Left renal cortex interstitium (tissue), 4 donors: ENCODE measurements at places on chromosomes 7 and 10. TPM values are rescaled to one million over a fixed set of nuclear protein-coding genes. Genes with fewer than 3 reads are reported as not detected.

- DNase-seq = no peak
Measured at GRCh38 chr7:234051-234707, 41.8 kb downstream of the FAM20C start.

DNA sequence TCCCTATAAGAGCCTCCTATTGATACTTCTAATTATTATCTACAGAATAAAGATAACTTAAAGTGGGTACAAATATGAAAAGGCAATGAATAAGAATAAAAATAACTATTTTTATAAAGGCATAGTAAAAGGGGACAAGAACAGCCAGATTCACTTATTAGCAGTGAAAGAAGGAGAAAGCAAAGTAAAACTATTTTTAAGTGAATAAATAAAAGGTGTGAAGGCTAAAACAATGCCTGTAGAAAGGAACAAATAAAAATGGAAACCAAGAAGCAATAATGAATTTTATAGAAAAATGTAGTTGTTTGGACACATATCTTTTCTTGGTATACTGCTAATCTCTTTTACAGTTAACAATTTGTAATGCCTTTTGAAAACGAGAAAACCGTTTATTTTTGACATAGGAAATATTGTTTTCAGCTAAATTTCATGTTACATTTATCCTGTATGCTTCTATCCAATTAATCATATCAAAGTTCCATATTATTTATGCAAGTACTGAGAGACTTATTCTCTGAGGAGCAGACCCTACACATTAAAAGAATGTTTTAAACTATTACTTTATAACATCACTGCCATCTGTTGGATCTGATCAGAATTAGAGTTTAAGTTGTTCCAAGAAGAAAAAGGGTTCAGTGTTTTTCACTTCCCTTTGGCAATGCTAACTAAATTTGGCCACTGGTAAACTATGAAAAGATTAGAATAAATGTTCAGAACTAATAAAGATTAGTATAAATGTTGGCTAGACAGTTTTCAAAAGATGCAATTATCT lies 59.1 kb downstream of the ARMC3 start:
- DNase-seq = no peak

The ZNF804B gene
- 0.23 TPM for polyA plus RNA-seq

DNA sequence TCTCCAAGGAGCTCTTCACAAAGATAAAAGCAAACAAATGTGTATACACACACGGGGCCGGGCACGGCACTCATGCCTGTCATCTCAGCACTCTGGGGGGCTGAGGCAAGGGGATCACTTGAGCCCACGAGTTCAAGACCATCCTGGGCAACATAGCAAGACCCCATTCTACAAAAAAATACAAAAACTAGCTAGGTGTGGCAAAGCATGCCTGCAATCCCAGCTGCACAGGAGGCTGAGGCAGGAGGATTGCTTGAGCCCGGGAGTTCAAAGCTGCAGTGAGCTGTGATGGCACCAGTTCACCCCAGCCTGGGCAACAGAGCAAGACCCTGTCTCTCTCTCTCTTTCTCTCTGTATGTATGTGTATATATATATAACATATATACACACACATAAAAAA lies 22.3 kb downstream of the TTYH3 start:
- no peak for DNase-seq

GRCh38 chr7:159141167-159141566 lies 3.5 kb downstream of the VIPR2 start:
- no peak for DNase-seq

GRCh38 chr10:70087616-70088307 lies 35.1 kb downstream of the MACROH2A2 start:
- DNase-seq = no peak

- DNase-seq = no peak
Measured at GRCh38 chr7:121936951-121937623, 64.1 kb downstream of the PTPRZ1 start.

DNA sequence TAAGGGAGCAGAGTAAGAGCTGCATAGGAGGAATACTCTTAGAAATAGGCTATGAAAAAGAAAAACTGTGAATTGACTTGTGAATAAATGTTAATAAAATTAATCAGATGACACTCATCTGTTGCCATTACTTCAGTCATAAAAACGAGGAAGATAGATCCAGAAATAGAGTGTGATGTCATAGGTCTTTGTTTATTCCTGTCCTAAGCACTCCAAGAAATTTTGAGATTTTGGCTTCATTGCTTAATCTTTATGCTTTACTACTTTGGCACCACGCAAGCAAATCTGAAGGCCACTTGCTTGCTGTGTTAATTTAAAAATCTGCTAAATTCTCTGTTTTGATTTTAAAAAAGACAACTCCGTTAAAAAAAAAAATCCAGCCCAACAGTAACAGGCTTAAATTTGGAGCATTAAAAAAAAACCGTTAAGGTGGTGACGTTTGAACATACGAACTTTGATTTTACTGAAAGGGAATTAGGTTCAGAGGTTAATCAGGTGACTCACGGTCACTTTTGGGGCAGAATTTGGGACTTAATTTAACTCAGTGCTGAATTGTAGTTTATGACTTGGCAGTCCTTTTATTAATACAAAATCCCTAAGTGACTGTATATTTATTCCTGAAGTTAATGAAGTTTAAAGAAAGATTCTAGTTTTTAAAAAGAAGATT lies 3.4 kb downstream of the IFRD1 start:
- DNase-seq = no peak

- DNase-seq = no peak
Measured at GRCh38 chr7:15862016-15862780, 175.7 kb upstream of the MEOX2 start.

The OR9A4 gene
- not detected for polyA plus RNA-seq

GRCh38 chr7:155378959-155379871 lies 78.7 kb upstream of the EN2 start:
- no peak for DNase-seq

- no peak for DNase-seq
Measured at GRCh38 chr10:84156768-84157167, 16.8 kb upstream of the GPR15LG start.

DNA sequence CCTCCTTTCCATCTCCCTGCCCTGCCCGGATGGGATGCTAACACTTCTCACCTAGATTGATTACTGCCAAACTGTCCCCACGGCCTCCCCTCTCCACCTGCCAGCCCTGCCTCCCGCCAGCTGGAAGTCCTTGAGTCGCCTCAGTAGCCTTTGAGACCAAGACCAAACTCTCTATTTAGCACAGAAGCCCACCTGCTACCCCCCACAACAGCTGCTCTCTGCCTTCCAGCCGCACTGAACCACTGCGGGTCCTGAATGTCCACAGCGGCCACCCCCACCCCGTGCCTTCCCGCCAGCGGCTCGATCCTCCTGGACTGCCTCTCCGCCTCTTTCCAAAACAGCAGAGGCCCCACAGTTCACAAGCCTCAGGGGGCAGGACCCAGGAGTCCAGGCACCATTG lies 39.0 kb downstream of the FKBP6 start:
- DNase-seq = no peak

The CYP2C8 gene
- polyA plus RNA-seq = 2.8 TPM

DNA sequence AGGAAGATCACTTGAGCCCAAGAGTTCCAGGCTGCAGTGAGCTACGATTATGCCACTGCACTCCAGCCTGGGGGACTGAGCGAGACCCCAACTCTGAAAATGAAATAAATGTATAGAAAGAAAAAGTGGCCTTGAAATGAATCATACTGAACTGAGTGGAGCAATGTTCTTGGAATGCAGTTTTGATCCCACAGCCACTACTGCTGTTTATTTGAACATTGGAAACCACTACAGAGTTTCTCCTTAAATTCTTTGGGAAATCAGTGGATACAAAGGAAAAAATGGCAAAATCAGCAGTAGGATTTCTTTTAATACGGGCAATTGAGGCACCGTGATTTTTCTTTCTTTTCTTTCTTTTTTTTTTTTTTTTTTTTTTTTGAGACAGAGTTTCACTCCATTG lies 637.4 kb downstream of the GALNT17 start:
- DNase-seq = no peak

The RADIL gene
- 2.9 TPM for polyA plus RNA-seq

The LLCFC1 gene
- polyA plus RNA-seq = 1.3 TPM
